GM12878 (cell line): ENCODE measurements at places on chromosomes 1 and 21.
A peak's percentile ranks its signal among the peaks of the same experiment; 100 is the strongest.

- no peaks in the 10 kb centered on the region for H3K4me1 ChIP-seq
- H3K27ac ChIP-seq, result no peak overlapping the region
- no peaks in the 10 kb centered on the region for H3K36me3 ChIP-seq
Observed at GRCh38 chr21:24823247-24823646, 784.0 kb downstream of the MRPL39 start.

DNA sequence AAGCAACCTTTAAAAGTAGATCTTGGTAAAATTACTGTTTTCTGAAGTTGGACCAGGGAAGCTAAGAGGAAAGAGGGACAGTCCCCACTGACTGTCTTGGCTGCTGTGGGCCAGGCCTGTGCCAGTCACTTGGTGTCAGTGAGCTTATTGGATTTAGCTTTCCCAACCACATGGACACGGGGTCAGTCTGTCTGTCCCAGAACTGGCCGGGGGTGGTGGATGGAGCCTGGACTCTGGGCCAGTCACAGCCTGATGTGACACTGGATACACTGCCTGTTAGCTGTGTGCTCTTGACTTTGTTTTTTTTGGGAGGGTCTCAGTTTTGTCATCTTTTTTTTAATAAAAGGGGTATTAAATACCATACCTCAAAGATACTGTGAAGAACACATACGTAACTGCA is 96.7 kb downstream of the GALNT2 start:
- no peaks in the 10 kb centered on the region for H3K36me3 ChIP-seq
- H3K4me1 ChIP-seq, result peaks cover 6% of the 10 kb centered on the region
- H3K27me3 ChIP-seq, result no peaks in the 10 kb centered on the region
- no peak overlapping the region for H3K27ac ChIP-seq
- no peak overlapping the region for H3K4me3 ChIP-seq

DNA sequence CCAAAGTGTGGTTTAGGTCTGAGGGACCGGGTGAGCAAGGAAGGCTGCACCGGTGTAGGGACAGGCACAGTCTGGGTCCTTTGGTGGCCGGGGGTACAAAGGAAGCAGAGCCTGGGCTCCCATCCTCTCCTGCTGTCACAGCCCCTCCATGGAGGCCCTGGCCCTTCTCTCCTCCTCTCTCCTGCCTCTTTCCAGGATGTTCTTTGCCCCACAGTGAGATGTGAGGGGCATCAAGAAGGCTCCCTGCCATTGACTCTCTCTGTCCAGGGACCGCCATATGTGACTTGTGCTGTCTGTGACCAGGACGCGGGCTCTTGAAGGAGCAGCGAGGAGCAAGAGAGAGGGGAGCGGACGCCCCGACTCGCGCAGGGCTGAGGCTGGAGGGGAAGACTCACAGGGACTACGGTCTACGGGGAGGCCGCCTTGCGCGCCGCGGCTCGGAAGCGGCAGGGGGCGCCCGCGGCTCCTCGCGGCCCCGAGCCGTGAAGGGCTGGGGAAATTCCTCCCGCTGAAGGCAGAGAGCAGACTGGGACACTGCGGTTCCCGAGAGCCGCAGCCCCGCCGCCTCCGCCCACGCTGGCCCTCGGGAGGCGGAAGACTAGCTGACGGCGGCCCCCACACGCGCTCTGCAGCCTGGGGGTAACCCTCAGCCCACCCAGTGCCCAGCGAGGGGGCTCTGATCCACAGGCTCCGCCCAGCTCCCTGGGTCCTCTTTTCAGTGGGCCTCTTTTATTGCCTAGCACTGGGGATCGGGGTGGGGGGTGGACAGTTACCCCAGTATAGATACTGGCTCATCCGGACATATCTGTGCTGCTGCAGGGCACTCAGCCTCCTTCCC is 40.8 kb downstream of the MAB21L3 start:
- peak overlapping the region; percentile 41; the same call in 1 of the 2 replicates for H3K4me3 ChIP-seq
- H3K4me1 ChIP-seq, result peaks cover 6% of the 10 kb centered on the region; the same call in 1 of the 2 replicates
- no peaks in the 10 kb centered on the region for H3K36me3 ChIP-seq
- DNase-seq, result peak; percentile 23
- H3K27ac ChIP-seq, result no peak overlapping the region

DNA sequence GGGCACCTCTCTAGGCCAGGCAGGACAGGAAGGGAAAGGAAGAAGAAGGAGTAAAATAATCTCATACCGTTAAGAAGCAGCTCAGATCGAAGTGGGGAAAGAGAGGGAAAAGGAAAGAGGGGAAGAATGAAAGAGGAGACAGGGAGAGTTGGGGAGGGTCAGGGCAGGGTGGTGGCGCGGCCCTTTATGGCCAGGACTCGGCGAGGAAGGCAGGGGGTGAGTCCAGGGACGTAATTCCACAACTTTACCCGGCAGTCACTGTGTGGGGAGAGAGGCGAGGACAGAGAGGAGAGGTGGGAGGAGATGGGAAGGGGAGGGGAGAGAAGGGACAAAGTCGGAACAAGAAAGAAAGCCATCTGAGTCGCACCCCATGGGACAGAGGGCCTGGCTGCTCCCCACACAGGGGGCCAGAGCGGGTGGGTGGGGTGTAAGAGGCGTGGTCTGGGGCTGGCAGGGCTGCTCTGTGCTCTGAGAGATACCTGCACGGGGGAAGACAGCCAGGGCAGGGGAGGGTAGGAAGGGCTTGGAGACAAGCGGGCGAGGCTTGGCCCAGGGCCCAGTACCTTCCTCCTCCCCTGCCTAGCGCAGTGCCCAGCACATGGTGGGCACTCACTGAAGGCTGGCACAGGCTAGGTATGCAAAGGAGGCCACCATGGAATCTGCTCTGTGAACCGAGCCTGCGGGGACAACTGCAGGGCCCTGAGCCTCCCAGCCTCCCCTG is 49.4 kb downstream of the KIF21B start:
- H3K4me1 ChIP-seq, result peaks cover 23% of the 10 kb centered on the region
- no peak overlapping the region for H3K27ac ChIP-seq
- no peak for DNase-seq
- no peaks in the 10 kb centered on the region; the same call in 1 of the 2 replicates for H3K36me3 ChIP-seq
- no peak overlapping the region for H3K4me3 ChIP-seq

- no peaks in the 10 kb centered on the region for H3K36me3 ChIP-seq
- no peaks in the 10 kb centered on the region for H3K4me1 ChIP-seq
- H3K4me3 ChIP-seq, result no peak overlapping the region
- H3K27me3 ChIP-seq, result no peaks in the 10 kb centered on the region
- H3K27ac ChIP-seq, result no peak overlapping the region
- no peak for DNase-seq
Observed at GRCh38 chr1:84367219-84367618, 31.1 kb upstream of the DNASE2B start.
